CD4-positive, alpha-beta T cell treated with Interleukin-4 for 4 hours (primary cell): ENCODE measurements at places on chromosomes 13 and 19.

- no peak for DNase-seq
These were observed 889 bp downstream of the GTF2F2 start for GRCh38 chr13:45120967-45121831.

DNA sequence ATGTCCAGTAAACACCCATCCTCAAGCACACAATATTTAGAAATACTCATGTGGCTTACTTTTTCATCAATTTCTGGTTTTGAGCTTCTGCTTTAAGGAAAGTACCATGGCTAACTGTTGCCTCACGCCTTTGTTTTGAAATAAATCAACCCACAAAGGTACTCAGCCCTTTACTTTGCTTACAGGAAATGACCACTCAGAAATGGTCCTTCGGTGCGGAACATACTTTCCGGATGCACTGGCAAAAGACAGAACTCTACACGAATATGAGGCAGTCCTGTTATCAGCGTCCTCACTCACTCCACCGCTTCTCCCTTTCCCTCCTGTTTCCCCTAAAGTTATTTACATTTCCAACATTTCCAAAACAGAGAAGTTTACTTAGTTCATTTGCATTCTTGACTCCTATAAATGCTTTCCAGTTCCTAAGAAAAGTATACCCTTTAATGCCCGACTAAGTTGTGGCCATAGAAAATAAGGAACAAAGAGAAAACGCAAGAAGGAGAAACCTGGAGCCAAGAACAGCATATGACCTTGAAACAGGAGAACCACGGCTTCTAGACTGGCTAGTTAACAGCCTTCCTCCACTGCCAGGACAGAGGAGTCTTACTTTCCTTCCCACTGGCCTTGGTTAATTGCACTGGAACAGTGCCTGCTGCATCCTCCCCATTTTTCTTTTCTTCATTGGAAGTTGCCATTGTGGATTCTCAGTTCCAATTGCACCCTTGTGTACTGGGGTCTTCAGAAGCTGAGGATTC lies 10.6 kb downstream of the FPR2 start:
- DNase-seq = no peak

DNA sequence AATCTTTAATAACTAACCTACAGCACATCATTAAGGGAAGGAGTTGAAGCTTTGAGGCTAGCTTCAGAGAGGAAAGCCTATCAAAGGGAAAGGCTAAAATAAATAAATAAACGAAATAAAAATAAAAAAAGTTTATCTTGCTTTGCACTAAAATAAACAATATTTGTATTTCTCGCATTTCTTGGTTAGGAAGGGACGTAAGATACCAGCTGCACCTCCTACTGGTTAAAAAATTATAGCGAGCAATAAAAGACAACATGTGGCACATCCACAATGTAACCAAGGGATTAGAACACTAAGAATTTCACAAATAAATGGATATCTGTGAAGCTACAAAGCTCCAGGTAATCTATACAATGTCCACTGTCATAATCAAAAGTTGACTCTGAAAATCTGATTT lies 194.5 kb downstream of the DACH1 start:
- no peak for DNase-seq

- no peak for DNase-seq
These were observed 749 bp upstream of the PAN3 start for GRCh38 chr13:28137596-28137995.

DNA sequence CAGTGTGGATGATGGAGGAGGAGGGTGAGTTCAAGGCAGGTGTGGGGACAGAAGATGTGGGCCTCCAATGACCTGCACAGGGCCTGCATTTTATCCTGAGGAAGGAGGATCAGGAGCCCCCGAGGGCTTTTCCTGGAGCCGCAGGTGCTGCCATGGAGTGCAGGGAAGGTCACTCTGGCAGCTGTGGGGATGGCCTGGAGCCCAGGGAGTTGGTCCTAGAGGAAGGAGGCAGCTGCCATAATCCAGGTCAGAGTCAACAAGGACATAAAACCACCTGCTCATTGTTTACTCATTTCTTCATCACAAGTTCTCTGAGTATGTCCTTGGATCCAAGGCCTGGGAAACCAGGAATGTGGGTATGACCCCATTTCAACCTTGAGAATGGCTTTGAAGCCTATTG lies 87.2 kb downstream of the SCGB2B2 start:
- no peak for DNase-seq

DNA sequence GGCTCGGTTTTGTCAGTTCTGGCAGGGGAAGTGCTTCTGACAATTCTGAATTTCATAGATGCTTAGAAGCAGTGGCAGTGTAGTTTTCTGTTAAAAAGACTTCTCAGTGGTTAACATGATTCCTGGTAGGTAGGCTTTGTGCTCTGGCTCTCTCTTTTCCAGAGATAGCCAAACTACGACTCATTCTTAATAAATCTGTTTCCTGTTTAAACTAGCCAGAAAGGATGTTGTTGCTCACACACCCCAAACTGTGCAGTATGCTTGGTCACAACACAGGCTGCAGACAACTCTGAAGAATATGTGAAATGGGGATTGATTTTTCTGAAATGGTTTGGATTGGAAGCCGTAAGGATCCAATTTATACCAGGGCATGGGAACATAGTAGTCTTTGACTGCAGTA lies 711.5 kb downstream of the PCDH17 start:
- DNase-seq = no peak

DNA sequence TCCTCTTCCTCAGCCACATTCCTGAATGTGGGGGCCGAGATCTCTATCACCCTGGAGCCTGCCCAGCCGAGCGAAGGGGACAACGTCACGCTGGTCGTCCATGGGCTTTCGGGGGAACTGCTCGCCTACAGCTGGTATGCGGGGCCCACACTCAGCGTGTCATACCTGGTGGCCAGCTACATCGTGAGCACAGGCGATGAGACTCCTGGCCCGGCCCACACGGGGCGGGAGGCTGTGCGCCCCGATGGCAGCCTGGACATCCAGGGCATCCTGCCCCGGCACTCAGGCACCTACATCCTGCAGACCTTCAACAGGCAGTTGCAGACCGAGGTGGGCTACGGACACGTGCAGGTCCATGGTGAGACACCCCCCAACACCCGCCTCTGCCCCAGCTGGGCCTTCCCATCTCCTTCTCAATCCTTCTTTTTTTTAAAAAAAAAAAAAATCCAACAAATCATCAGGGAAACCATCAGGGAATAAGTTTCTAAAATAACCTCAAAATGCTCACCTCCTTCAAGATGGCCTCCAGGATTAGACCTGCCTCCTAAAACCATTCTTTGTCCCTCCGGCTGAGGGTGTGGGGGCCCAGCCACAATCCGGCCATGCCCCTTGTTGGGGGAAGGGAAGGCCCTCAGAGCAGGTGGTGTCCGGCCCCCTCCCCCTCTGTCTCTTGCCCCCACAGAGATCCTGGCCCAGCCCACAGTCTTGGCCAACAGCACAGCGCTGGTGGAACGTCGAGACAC lies 4.6 kb downstream of the CEACAM16 start:
- DNase-seq = no peak

DNA sequence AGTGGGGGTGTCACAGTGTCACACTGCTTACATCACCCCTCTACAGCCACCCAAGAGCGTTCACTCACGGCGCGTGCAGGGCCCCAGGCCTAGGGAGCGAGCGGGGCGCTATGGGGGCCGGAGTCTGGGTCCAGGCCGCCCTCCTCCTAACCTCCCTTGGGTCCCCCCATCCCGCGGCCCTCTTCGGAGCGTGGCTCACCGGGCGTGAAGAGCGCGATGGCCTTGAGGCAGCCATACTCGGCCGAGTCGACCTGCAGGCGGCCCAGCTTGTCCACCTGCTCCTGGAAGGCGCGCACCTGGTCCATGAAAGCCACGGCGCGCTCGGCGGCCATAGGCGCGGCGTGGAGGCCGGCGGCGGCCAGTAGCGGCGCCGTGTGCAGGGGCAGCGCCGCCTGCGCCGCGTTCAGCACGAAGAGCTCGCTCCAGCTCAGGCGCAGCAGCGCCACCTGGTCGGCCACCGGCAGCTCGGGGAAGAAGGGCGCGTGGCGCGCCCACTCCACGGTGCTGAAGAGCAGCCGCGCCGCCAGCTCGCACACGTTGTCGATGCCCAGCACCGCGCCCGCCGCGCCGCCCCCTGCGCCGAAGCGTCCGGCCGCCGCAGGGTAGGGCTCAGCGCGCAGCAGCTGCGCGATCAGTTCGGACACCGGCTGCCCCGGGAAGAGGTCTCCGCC lies 9.4 kb downstream of the OCEL1 start:
- DNase-seq = peak; percentile 67

GRCh38 chr19:11435833-11436313 lies 438 bp downstream of the PRKCSH start:
- no peak for DNase-seq

DNA sequence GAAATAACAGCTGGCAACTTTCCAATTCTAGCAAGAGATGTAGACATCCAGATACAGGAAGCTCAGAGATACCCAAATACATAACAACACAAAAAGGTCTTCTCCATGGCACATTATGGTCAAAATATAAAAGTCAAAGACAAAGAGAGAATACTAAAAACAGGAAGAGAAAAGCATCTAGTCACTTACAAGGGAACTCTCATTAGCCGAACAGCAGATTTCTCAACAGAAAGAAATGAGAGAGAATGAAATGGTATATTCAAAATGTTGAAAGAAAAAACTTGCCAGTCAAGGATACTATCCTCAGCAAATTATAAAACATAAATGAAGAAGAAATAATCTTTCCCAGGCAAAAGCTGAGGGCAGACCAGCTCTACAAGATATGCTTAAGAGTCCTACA lies 12.4 kb downstream of the ZNF780A start:
- no peak for DNase-seq

GRCh38 chr13:110680852-110681251 lies 25.1 kb downstream of the CARS2 start:
- no peak for DNase-seq

DNA sequence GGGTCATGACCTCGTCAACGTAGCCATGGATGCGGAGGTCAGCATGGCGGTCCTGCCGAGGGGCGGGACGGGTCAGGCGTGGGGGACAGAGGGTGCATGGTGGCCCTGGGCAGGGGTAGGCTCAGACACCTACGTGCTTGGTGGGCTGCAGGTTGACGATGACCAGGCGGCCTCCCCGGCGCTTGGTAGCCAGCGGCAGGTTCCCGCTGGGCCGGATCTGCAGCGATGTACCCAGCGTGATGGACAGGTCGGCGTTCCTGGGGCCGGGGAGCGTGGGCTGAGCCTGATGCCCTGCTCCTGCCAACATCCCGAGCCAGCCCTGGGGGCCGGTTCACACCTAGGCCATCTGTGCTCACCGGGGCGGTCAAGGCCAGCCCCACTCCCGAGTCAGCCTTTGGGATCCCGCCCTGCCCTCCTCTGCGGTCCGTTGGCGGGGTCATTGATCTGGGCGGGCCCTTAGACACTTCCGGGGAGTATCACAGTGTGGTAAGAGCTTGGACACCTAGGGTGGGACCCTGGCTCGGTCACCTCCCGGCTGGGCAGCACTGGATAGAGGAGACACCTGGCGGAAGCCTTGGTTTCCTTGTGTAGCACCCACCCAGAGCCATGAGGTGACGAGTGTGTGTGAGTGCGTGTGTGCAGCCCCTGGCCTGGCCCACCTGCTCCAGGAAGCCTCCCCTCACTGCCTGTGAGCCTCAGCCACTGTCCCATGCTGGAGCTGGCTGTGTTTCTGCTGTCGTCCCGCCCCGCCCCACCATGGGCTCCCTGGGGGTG lies 7.3 kb downstream of the SIRT6 start:
- DNase-seq = no peak

- DNase-seq = no peak
These were observed 52.2 kb downstream of the IRS2 start for GRCh38 chr13:109734002-109734785.

- DNase-seq = peak; percentile 26
These were observed at the start of gene GJA3 for GRCh38 chr13:20160306-20161274. TSS of gene GJA3 (minus strand) at chr13:20161052. CDS start at chr13:20143288, 17,764 bp downstream.

- no peak for DNase-seq
These were observed 2.6 kb downstream of the DNAJB1 start for GRCh38 chr19:14515501-14516047.

DNA sequence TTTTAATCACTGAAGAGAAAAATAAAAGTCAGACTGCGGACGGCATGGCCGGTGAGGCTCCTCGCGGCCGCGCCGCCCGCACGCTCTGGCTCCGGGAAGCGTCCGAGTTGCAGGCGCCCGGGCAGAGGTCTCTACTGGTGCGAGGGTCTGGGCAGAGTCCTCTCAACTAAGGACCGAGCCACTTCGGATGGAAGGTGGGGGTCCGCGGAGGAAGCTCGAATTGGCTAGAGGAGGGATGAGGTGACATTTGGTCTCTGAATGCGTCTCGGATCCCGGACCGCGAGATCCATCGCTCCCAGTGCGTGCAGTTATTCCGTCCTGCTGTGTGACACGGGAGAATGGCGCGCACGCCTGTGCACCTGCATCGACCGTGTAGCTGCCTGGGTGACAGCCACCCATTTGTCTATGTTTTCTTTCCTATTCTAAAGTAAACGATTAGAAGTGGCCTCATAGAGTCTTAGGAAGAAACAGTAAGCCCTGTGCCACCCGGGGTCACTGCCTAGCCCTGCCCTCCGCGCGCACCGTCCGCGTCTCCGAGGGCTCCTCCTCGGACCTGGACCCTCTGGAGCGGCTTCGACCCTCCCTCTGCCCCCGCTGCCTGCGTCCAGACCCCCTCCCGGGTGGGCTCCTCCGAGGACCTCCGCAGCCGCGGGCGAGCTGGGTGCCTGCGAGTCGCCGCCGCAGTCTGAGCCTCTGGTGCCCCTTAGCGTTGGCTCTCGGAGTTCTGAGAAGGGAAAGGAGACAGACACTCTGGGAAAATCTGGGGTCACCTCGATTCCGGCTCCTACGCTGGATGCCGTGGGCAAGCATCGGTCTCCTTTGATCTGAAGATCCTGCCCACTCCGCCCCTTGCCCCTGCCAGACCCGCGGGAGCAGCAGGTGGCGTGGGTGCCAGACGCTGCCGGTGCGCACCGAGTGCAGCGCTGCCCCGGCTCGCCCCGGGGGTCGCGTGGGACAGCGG lies 347.4 kb downstream of the LIG4 start:
- no peak for DNase-seq

GRCh38 chr19:55223291-55224037 lies 5.1 kb downstream of the TMEM86B start:
- DNase-seq = no peak

GRCh38 chr19:16721051-16721450 lies 1.4 kb downstream of the NWD1 start:
- no peak for DNase-seq

DNA sequence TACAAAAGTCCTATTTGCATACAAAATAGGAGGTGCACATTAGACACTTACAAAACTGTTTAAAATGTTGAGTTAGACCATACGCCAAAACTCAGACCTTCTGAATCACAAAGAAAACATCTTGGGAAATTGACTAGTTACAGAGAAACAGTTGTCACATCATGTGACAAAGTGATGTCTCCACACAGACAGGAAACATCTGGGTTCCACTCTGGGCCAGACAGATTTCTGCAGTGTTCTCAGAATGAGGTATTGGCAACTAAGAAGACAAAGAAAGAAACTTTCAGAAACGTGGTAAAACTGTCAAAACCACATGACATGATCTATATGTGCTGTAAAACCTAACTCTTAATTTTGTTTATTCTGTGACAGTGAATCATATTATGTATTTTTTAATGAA lies 6.7 kb downstream of the ZNF793 start:
- DNase-seq = no peak
